Mesendoderm (in vitro differentiated cells): ENCODE measurements at places on chromosomes 6 and 20.

- no peaks in the 10 kb centered on the region for H3K4me1 ChIP-seq
- peak; percentile 66 for DNase-seq
- H3K27ac ChIP-seq = no peak overlapping the region
- H3K27me3 ChIP-seq = no peaks in the 10 kb centered on the region
- no peaks in the 10 kb centered on the region for H3K36me3 ChIP-seq
Observed at GRCh38 chr20:44151621-44152416, 35.2 kb downstream of the JPH2 start.

GRCh38 chr6:89379281-89379680 lies 26.8 kb upstream of the UBE2J1 start:
- no peak for DNase-seq
- H3K27me3 ChIP-seq = no peaks in the 10 kb centered on the region
- no peaks in the 10 kb centered on the region for H3K36me3 ChIP-seq
- H3K4me1 ChIP-seq = no peaks in the 10 kb centered on the region
- no peak overlapping the region for H3K4me3 ChIP-seq

DNA sequence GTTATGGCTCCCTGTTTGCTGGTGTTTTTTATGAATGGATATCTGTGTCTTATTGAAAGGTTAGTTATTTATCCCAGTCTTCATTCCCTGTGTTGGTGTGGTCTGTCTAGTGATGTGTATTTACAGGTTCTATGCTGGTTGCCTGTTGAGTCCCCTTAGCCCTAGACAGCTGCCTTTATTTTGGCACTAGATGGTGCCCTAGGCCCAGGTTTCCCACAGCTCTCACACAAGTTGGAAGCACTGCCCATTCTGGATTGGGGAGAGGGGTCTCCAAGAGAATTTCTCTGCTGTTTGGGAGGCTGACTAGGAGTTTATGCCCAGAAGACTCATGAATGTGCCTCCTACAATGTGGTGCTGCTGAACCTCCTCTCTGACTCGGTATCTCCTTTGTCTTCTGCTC lies 12.4 kb downstream of the GRM1 start:
- H3K27ac ChIP-seq = no peak overlapping the region
- no peaks in the 10 kb centered on the region for H3K36me3 ChIP-seq
- no peaks in the 10 kb centered on the region for H3K27me3 ChIP-seq
- no peaks in the 10 kb centered on the region for H3K4me1 ChIP-seq

DNA sequence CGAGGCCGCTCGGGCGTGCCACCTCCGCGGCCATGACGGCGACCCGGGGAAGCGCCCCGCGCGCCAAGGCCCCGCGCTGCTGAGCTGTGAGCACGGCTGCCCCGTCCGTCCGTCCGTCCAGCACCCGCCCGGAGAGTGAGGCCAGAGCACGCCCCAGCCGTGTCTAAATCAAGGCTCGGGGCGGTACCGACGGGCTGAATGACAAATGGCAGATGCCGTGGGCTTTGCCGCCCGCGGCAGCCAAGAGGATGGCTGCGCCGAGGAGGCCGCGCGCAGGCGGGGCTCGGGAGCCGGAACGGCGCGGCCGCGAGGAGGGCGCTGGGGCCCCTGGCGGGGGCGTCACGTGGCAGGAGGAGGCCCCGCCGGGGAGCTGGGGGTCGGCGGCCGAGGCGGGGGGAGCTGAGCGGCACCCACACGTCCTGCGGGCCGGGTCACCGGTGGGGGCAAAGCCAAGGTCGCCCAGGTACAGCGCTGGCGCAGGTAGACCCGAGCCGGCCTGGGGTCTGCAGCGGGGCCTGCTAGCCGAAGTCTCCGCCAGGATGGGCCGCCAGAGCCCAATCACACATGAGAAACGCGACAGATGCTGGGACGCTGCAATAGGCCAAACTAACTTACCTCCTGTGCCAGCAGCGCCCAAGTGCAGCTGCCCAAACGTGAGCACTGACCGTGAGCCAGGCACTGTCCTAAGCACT lies at the start of gene PLAGL1:
PLAGL1 (minus strand) TSS at position 140 of the 692 bp plus-strand sequence. CDS start 60,123 bp downstream, outside the sequence.
- H3K4me3 ChIP-seq = no peak within 1 kb of the TSS
- no peak within 1 kb of the TSS for H3K27ac ChIP-seq
- H3K4me1 ChIP-seq = no peaks in the 10 kb centered on the region
- DNase-seq = peak; percentile 42
- no peaks in the 10 kb centered on the region for H3K36me3 ChIP-seq
